ENCODE measurements at places on chromosomes 16 and 17.

DNA sequence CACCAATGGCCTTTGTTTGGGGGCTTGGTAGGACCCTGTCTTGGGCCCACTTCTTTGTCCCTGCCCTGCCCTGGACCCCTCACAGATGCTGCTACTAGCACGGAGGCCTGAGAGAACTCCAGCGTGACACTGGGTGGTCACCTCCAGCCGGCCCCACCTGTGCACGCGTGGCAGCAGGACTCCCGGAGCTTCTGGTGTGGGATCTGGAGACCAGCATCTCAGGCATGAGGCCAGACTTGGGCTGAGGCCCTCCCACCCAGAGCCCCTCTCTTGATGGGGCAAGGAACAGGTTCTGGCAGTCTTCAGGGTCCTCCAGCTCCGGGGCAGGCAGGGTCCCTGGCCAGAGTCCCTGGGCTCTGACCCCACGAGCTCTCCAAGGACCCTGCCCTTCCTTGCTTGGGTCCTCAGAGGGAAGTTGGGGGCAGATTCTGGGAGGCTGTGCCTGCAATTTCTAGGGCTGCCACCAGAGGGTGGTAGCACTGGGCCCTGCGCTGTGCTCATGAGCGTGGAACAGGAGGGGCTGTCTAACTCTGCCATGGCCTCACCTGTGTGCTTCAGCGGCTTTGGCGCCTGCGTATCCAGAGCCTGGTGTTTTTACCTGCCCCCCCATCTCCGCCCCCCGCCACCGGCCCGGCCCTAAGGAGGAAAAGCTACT lies 3.1 kb upstream of the BAIAP3 start:
- DNase-seq, result peak; percentile 84

GRCh38 chr16:52384378-52384777 lies 162.6 kb downstream of the TOX3 start:
- no peak for DNase-seq

DNA sequence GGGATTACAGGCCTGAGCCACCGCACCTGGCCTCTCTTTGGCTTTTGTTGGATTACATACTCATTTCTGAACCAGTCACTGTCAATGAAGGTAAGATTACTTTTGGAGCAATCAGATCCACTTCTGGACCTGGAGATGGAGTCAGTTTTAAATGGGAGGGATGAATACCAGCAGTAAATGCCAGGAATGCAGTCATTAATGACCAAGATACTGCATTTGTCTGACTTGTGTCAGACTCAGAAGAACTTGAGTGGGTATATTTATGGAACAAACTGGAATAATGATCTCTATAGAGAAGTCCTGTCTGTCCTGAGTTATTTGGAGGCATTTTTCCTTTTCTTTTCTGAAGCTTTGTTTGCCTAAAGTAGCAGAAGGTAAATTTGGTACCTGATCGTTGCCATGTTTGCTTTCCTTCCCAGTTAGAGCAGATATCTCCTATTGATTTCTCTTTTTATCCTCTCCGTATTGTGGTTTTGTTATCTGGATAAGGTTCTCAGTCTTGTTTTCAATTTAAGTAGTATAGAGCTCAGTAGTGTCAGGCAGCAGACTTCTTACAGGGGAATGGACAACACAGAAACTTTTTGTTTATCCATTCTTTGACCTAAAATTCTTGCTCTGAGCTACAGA lies 10.7 kb downstream of the NLK start:
- DNase-seq, result no peak

DNA sequence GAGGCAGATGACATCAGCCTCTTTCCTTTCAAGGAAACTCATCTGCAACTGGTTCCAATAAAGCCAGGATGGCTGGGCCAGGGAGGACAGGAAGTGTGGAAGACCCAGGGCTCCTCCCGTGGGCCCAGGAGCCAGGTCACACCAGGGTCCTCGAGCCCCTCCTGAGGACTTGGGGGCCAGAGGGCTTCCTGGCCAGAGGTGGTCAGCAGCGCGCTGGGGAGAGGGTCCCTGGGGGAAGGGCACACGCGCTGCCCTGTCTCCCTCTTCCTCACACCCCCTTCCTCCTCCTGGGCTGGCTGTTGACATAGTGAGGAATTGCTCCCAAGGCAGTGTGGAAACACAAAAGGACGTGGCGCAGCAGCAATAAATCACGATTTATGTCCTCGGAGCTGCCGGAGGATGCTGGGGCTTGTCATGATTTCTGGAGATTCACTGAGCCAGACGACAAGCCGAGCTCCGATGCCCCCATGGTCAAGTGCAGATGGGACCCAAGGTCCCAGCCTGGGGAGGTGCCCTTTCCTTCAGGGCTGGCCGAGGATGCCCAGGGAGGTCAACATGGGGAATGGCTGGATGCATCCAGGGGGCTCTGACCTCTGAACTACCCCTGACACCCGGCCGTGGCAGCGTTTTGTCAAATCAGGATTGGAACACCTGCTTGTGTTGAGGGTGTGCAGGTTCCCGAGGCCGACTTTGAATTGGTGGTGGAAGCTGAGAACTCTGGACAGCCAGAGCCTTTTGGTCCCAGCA lies 152.6 kb downstream of the IRF8 start:
- no peak for DNase-seq

DNA sequence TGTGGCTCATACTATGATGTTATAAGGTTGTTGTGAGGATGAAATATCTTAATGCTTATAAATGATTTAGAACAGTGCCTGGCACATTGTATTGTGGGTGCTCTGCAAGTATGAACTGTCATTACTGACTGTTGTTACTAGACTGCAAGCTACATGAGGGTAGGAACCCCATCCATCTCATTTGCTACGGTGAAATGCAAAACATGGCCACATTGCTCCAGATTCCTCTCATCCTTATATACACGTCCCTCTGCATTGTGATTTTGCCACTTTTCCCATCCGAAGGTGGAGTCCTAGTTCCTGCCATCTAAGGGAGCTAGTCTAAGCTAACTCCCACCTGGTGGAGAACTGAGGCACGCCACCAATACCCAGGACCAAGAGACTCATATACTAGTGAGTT lies 29.8 kb downstream of the HSBP1 start:
- DNase-seq, result no peak

GRCh38 chr17:73027130-73027741 lies 65.3 kb downstream of the SLC39A11 start:
- no peak for DNase-seq

- peak; percentile 43 for DNase-seq
Measured at GRCh38 chr17:75588596-75589011, 1.0 kb downstream of the MYO15B start.

GRCh38 chr17:70535986-70536385 lies 366.7 kb downstream of the KCNJ2 start:
- DNase-seq, result no peak

Data from GM23338 (cell line).